Skeletal muscle cell (primary cell): ENCODE measurements at places on chromosomes 12 and 14.
A peak's percentile ranks its signal among the peaks of the same experiment; 100 is the strongest.

DNA sequence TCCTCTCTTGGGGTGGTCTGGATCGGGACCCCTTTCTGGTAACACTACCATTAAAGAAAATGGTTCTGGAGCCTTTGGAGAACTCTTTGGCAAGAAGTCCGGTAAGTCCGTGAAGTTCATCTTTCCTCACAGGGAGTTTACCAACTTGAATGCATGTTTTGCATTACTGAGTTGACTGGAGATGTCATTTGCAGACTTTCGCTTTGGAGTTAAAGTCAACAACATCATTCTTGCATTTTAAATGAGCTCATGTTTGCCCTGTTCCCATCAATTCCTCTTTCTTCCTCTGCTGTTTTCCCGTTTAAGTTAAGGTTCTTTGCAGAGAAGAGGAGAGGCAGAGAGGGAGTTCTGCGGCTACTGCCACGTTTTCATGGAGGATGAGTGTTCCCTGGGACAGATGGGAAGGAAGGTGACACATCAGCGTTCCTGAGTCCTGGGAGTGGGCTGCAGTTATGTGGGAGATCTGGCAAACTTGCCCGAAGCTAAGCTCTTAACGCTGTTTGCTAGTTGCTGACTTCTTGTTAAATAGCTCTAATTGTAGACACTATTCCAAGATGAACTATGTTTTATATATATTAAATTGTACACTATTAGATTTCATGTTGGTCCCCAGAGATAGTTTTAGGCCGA, 18.8 kb upstream of the PRICKLE1 start:
- DNase-seq = no peak

DNA sequence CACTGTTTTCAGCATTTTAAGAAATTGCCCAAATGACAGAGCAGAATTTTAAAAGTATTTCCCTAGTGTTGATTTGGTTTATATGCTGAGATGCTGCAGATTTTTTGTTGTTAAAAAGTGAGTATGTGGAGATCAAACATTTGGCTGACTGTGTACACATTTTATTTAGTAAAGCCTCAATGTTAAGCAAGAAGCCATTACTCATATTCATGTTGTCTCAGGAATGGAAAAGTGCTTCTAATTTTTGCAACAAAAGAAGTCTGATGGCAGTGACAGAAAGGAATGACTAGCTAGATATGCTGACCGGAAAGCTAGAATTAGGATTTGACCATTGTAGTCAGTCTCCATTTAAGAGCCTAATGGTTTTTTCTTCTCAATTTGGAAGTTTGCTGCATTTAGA, 22.5 kb downstream of the SLC38A6 start:
- DNase-seq = no peak

- no peak for DNase-seq
These were observed 181.7 kb downstream of the AKAP6 start for GRCh38 chr14:32510815-32511214.

GRCh38 chr14:81085596-81085995, 130.2 kb downstream of the TSHR start:
- no peak for DNase-seq

- no peak for DNase-seq
These were observed 70.2 kb upstream of the TCL1A start for GRCh38 chr14:95784137-95784536.

DNA sequence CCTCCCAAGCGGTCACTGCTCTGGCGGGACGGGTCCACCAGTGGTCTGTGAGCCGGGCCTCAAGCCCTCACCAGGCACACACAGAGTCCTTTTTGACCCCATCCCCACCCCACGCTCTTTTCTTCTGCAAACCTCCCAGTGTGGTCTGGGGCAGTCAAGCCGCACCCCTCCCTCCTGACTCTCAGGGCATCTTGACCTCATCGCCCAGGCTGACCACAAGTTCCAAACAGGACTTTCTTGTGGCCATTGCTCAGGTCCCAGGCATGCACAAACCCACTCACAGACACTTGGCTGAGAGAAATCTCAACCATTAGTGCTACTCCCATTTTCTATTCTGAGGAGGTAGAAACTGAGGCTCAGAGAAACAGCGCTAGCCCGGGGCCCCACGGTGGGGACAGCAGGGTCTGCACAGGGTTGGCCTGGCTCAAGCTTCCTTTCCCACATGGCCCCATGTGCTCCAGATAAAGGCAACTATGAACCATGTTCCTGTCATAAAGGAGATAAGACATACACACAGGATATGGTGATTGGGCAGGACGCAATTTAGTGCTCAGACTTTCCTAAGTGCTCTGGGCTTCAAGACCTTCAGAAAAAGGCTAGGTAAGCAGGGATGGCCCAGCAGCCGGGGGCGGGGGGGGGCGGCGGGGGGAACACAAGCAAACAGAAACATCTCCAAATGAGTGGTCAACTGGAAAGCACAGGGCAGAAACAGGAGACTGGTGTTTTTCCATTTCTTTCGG, 69.6 kb downstream of the ITPK1 start:
- DNase-seq = peak; percentile 21

DNA sequence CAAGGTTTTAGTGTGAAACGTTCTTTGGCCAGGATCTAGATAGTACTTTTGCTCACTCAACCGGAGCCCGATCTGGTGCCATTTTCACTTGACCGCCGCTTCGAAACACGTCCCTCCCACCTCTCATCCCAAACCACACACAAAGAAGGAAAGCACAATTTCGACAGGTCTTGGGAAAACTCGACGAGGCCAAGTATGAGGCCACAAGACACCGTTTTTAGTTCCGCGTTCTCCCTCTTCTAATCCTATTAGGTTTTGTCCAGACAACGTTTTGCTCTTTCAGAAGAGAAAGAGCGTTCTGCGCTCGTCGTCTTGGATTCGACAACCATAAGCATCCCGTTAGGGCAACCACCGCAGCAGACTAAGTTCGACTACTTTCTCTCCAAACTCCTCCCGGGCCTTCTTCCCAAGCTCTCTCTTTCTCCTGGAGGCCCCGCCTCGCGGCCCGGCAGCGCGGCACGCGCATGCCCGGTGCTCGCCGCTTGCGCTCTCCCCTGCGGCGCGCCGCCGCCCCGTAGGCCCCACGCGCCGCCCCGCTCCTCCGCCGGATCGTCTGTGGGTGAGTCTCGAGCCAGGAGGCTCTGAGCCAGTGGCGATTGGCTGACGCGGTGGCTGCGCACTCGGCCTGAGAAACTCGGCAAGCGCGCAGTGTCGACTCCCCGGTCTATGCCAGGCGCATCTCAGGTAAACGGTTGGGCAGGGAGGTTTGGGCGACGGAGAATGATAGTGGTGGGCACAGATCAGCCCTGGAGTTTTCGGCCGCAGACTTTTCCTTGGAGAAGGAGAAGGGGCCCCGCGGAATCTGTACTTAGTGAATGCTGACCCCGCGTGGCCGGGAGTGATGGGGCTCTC, at the start of gene MIPOL1:
TSS of gene MIPOL1 (plus strand) at position 517 of the 852 bp plus-strand sequence. CDS start 49,952 bp downstream, outside the sequence.
- peak; percentile 66 for DNase-seq

DNA sequence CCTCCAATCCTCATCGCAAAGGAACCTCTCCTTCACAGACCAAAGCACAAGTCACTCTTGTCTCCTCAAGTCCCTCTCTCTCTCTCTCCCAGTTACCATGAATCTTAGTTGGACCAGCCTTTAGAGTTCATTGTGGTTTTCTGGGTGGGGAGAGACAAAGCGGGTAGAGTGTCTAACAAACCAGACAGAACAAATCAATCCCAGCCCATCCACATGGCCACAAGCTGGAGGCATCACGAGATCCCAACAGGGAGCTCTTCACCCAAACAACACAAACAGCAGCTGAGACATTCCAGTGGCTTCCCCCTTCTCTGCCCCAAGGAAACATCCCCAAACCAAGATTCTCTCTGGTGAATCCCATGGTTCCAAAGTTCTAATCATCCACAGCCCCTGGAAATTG, 22.4 kb downstream of the ACTN1 start:
- no peak for DNase-seq

DNA sequence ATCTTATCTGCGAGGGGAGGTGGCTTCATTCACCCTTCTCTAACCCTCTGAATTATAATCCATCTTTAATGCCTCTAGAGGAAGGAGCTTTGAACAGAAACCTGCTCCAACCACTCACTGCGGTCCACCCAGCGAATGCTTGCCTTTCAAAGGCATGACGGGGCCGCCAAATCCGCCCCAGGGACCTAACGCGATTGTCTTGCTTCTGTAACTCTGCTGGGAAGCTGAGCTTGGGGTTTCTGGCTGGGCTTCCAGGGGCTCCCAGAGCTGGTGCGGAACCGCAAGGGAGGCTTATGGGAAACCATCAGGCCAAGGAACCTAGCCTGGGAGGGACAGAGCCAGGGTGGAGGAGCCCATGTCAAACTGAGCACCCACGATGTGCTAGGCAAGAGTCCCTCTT, 231.2 kb upstream of the LHX5 start:
- DNase-seq = no peak

DNA sequence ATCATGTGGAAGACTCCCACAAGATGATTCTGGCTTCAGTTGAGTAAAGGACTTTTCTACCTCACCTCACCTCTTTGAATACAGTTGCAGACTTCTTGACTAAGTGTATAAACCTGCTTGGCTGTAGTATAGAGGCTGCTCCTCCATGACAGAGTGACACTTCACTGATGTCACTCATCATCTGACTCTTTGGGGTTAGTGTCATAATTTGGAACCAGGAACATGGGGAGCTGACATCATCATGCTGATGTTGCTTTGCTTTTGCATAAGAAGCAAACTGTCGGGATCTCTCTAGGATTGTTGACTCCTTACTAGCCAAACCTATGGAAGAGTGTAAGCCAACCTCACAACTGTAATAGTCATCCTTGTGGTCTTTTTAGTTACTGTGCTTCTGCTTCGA, 75.2 kb upstream of the PDZRN4 start:
- DNase-seq = no peak

DNA sequence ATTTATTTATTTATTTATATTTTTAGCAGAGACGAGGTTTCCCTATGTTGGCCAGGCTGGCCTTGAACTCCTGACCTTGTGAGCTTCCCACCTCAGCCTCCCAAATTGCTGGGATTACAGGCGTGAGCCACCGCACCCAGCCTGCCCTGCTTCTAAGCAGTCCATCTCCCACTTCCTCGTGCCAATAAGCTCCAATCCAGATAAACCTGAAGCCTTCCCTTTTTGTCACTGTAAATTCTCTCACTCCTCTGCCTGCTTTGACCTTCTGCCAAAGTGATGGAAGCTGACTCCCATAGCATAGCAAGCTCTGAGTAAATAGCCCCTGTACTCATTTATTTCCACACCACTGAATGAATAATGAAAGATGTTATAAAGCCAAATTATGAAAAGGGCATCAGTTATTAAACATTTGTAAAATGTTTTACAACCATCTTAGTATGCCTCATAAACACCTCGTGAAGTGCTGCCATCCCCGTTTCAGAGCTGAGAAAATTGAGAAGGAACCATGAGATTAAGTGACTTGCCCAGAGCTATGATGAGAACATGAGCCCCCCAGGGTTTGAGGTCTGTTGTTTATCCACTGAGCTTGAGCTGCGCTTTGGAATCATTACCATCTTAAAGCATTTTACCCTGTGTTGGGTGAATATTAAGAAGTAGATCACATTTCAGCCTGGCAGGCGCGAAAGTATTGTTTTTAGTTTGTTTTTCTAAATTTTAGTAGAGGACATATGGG, 30.4 kb downstream of the MANSC1 start:
- no peak for DNase-seq

- DNase-seq = no peak
These were observed 37.6 kb upstream of the LTBP2 start for GRCh38 chr14:74649673-74650072.

GRCh38 chr14:74502236-74503019, 8.9 kb downstream of the ISCA2 start:
- DNase-seq = no peak

- DNase-seq = no peak
These were observed 6.2 kb upstream of the CNOT2 start for GRCh38 chr12:70236990-70237389.

GRCh38 chr14:51401272-51401671, 161.2 kb downstream of the TMX1 start:
- DNase-seq = no peak

DNA sequence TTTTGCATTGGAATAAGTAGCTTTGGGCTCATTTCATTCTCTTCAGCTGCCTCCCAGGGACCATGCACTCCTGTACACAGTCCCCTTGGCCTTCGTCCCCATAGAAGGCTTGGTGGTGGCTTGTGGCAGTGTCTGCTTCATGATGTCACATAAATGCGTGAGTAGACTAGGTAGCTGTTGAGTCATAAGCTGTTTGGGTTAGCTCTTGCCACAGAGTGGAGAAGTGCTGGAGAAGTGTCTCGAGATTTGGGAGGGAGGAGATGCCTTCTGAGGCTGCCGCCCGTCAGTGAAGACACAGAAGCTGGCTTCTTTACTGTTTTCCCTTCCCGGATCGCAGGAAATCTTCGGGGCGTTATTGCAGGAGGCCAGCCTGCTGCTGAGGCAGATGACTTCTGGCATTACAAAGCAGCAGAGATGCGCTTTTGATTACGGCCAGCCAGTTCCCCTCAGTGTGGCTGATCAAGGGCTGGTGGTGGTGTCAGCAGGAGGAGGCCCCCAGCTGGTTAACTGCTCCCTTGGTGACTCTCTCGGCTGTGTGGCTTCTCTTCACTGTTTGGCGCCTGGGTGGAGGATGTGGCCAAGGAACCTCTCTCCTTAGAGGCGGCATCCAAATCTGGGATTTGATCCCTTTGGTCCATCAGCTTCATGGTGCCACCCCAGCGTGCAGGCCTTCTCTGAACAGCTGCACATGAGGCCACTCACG, 67.6 kb downstream of the AACS start:
- DNase-seq = no peak

DNA sequence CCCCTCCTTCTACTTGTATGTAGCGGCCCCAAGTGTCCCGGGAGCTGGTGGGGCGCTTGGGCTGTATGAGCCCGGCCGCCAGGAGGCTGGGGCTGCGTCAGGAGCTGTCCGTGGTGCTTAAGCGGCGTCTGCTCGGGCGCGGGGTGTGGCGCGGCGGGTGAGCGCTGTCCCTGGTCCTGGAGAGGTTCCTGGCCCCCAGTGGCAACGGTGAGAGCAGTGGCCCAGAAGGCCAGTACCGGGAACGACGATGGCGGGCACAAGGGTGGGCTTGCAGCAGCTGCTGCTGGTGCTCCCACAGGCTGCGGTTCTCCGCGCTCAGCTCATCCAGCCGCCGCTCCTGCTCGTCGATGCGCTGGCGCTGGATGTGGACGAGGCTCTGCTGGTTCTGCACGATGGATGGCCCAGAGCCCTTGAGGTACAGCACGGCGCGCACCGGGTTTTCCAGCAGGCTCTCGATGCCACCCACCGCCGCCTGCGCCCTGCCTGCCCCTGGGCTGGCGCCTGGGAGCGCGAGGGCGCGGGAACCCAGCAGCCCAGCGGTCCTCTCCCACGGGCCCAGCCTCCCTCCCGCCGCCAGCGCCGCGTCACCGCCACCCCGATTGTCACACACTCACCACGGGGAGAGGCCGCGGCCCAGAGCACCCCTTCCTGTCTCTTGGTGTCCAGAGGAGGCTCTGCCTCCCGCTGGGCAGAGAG, 41.9 kb upstream of the FKBP4 start:
- peak; percentile 17 for DNase-seq

DNA sequence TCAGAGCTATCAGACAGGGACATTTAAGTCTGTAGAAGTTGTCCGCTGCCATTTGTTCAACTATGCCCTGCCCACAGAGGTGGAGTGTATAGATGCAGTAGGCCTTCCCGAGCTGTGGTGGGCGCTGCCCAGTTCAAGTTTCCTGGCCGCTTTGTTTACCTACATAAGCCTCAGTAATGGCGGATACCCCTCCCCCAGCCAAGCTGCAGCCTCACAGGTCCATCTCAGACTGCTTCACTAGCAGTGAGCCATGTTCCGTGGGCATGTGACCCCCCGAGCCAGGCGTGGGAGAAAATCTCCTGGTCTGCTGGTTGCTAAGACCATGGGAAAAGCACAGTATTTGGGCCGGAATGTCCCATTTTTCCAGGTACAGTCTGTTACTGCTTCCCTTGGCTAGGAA, 165.9 kb downstream of the MIPOL1 start:
- no peak for DNase-seq

GRCh38 chr12:1611803-1612572, 17.0 kb upstream of the WNT5B start:
- peak; percentile 86 for DNase-seq

GRCh38 chr12:104903648-104904423, 54.3 kb downstream of the SLC41A2 start:
- DNase-seq = no peak
